ENCODE measurements at places on chromosomes 16 and 17.

DNA sequence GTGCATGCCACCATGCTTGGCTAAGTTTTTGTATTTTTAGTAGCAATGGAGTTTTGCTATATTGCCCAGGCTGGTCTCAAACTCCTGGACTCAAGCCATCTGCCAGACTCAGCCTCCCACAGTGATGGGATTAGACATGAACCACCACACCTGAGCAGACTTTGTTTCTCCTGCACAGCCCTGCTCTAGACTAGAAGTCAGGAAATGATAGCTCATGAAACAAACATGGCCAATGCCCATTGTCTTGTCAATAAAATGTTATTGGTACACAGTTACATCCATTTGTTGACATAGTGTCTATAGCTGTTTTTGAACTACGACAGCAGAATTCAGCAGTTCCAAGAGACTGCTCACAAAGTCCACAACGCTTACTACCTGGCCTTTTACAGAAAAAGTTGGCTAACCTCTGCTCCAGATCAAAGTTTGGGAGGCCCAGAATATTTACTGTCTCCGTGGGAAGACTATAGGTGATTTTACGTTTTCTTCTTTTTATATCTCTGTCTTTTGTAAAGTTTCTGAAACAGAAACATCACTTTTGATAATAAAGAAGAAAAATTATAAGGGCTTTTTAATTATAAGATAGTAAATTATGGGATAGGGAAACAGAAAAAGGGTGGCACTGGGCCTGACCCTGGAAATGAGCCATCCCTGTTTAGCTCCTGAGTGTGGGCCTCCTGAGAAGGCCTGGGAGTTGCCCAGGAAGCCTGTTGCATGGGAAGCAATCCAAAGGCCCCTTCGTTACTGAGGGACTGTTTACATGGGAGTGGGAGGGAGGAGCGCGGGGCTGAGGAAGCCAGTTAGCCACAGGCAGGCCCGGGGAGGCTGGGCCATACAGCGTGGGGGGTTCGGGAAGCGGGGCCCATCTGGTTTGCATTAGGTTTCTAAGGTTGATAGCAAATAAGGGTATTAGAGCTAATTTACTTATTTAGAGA is 201.5 kb downstream of the IRF8 start:
- DNase-seq = no peak

DNA sequence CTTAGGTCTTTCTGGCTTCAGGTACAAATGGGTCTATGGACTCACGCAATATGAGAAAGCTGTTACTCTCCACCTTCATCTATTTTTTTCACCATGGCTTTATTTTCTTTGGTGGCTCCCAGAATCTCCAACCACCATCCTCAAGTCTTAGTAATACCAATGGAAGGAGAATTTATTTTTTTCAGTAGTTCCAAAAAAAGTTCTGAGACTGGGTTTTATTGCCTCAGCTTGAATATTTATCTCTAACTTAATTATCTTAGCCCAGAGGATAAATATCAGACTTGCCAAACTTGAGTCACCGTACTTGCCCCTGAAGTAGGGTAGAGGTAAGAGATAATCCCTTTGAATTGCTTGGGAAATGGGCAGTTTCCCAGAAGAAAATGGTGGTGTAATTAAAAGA is 23.2 kb upstream of the CACNG3 start:
- no peak for DNase-seq

DNA sequence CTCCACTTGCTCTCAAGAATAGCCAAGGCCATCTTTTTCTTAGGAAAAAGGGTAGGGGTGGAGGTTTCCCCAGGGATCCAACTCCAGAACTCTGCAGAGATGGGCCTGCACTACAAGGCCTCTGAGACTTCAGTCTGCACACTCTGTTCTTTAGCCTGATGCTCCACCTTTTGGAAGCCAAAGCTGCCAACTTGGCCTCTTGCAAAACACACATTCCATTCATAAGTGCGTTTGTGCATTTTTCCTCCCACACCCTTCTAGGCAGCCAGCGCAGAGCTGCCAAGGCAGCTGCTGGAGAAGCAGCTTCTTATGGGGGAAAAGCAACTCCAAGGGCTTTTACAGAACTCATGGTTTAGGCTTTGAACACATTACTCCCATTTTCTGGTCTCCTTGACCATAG is 45.3 kb downstream of the REXO5 start:
- no peak for DNase-seq

GRCh38 chr17:8366231-8366630 is 10.3 kb downstream of the KRABD2 start:
- no peak for DNase-seq

GRCh38 chr17:10992106-10992880 is 154.4 kb upstream of the PIRT start:
- DNase-seq = peak; percentile 20

- no peak for DNase-seq
These were observed 6.2 kb downstream of the SBK1 start for GRCh38 chr16:28298511-28298878.

DNA sequence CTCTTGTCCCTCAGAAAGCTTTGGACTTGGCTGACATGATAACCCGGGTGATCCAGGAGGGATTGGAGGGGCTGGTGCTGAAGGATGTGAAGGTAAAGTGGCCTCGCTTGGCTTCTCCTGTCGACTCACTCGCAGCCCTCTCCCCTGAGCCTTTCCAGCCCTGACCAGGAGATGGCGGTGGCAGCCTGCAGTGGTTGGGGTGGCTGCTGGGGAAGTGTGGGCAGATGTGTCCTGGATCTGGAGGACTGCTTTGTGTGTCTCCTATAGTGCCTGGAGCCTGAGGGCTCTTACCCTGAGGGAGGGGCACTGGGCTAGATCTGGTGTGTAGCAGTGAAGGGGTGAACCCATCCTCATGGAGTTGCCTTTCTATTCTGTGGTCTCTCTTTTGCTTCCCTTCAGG is 17.9 kb downstream of the LIG3 start:
- DNase-seq = no peak

Measured in NCI-H2171 treated with DMSO at 0.1 percent for 48 hours (cell line).